ENCODE measurements at places on chromosomes 5 and 9.

DNA sequence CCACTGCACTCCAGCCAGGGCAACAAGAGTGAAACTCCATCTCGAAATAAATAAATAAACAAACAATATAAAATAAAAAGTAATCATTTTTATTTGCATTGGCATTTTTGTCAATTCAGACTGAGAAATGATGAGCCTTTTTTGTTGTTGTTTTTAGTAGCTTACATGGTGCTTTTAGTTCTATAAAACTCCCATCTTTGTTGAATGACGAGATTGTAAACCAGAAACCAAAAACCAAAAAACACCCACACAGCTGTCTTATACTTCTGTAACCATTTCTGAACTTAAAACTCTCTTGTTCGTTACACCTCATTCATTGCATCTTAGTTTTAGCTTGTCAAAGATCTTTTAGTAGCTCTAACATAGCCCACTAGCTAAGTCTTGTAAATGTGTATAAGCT, 44.7 kb downstream of the GGTA1 start:
- no peak for DNase-seq

GRCh38 chr9:22107202-22108045, 98.3 kb upstream of the CDKN2B start:
- peak; percentile 98 for DNase-seq

GRCh38 chr5:36661456-36662220, 55.2 kb downstream of the SLC1A3 start:
- no peak for DNase-seq

GRCh38 chr5:76074487-76075065, 8.6 kb upstream of the SV2C start:
- DNase-seq: no peak

DNA sequence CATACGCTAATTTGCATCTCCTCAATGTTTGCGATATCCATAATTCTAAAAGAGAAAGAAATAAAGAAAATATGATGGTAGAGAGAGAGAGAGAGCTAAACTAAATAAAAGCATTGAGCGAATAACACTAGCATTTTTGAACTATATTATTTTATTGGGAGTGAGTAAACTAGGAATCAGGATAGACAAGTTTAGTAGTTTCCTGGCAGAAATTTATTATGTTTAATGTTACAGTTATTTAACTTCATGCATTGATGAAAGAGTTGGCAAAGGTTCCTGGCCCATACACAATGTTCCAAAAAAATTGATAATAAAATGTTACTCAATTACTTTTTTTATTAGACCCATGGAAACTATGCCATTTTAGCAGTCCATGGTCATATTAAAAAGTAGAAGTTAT, 1708.2 kb upstream of the CDH6 start:
- DNase-seq: no peak

DNA sequence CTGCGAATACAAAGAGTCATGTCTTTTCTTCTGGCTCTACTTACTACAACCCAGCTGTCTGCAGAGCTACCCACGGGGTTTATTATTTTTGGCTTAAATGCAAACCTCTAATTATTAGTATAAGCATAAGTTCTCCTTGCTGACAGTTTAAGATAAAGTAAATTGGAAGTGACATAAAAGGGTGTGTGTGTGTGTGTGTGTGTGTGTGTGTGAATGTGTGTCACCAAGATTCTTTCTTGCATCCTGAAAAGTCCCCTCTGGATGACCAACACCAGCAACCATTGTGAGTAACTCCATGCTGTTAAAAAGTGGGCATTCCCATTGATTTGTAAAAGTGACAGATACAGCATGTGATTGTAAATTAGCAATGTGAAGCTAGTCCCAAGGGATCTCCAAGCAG, 803.8 kb upstream of the ZNF608 start:
- no peak for DNase-seq

- no peak for DNase-seq
Observed at GRCh38 chr5:81391-82021, 10.5 kb upstream of the PLEKHG4B start.

DNA sequence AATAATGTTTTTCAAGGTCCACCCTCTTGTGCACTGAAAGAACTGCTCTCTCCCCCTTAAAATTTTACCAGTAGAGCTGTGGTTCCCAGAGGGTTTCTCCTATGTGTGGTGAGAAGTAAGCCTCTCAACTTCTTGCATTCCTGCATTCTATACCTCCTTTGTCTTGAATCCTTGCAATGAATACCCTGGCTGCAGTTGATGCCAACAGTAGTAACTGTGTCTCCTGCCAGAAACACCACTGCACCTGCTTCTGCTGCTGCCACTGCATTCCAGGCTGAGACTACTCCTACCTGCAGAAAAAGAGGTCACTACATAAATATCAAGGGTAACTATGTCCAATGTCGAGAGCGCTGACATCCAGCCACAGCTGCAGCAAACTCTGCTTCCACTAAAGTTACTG, 203.7 kb downstream of the TMEM167A start:
- DNase-seq: no peak

All from epithelial cell of esophagus (primary cell).